ENCODE measurements at places on chromosomes 12 and 14.

- no peak for DNase-seq
Observed at GRCh38 chr12:106907411-106907810, 48.3 kb upstream of the TMEM263 start.

GRCh38 chr12:94973221-94973620 lies 30.3 kb downstream of the NDUFA12 start:
- DNase-seq: no peak

GRCh38 chr14:32661216-32661615 lies 277.5 kb upstream of the NPAS3 start:
- no peak for DNase-seq

GRCh38 chr14:55388160-55388559 lies 23.5 kb downstream of the ATG14 start:
- no peak for DNase-seq

DNA sequence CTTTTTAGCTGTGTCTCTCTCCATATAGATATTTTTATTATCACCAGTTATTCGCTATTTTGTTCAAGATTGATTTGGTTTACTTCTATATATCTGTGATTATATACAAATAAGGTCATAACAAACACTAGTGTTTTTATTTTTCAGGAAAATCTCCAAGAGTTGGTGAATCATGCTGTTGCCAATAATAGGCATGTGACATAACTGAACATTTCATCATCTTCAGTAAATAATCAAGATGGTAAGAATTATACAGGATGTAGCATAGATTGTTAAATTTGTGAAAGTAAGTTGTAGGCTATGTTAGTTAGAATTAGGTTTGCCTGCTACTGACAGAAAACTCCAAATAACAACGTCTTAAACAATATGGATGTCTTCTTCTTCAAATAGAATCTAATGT lies 240.9 kb upstream of the PDE3A start:
- DNase-seq: no peak

DNA sequence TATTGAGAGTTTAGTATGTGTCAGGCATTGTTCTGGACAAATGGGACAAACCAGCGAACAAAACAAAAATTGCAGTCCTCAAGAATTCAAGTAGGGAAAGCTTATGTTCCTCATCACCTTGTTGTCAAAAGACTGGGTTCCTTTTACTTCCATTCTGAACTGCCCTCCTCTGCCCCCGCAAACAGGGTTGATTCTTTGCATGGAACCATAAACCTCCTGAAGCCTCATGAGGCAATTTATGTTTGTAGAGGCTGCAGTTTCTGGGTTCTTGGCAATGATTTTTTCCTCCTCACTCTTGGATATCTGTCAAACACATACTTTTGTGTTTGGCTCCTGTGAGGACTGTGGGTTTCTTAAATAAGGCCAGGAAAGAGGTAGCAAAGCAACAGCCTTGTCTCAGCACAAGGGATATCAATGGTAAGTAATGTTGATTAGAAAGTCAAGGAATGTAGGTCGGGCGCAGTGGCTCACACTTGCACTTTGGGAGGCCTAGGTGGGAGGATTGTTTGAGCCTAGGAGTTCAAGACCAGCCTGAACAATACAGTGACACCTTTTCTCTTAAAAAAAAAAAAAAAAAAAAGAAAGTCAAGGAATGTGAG lies 13.9 kb downstream of the COPZ1 start:
- no peak for DNase-seq

Measured in activated CD4-positive, alpha-beta T cell treated with anti-CD3 and anti-CD28 coated beads, Interleukin-2, amount 50 U/mL, for 48 hours (primary cell).